Mammary epithelial cell (primary cell): ENCODE measurements at places on chromosomes 11 and 22. TPM values are rescaled to one million over a fixed set of nuclear protein-coding genes. Genes with fewer than 3 reads are reported as not detected.

Gene FXYD2
- total RNA-seq = not detected in 2 replicates

Gene OR8D1
- not detected in 2 replicates for total RNA-seq

Gene NDUFC2
- 108 TPM for total RNA-seq

Gene FGF19
- total RNA-seq = not detected

Gene CST6
- total RNA-seq = 21.5 TPM

Gene KIRREL3
- under 0.01 TPM for total RNA-seq

Gene CRYBB2
- total RNA-seq = not detected

Gene TBX10
- not detected in 2 replicates for total RNA-seq

Gene MYBPC3
- not detected for total RNA-seq

Gene NFAM1
- not detected in 2 replicates for total RNA-seq

Gene ABTB2
- 5.1 and 6.4 TPM in 2 replicates for total RNA-seq

Gene IL17REL
- total RNA-seq = not detected in 2 replicates

Gene MPZL2
- 48.6 and 92.3 TPM in 2 replicates for total RNA-seq

Gene KRTAP5-3
- total RNA-seq = not detected

Gene DNAJB7
- total RNA-seq = not detected in 2 replicates

Gene CHRM1
- total RNA-seq = not detected

Gene IFITM1
- total RNA-seq = 1.7 and 2.5 TPM in 2 replicates

Gene HPX
- 0.83 TPM for total RNA-seq

Gene TRIM49
- not detected in 2 replicates for total RNA-seq

Gene RAG1
- total RNA-seq = 1.0 TPM

Gene F2
- not detected in 2 replicates for total RNA-seq

Gene MUC5AC
- total RNA-seq = not detected

Gene RAG2
- not detected in 2 replicates for total RNA-seq

Gene SSRP1
- 53.0 TPM for total RNA-seq

Gene ARHGEF17
- total RNA-seq = 24.3 and 25.4 TPM in 2 replicates

Gene POU2AF2
- total RNA-seq = not detected in 2 replicates

Gene SPATA19
- not detected for total RNA-seq

Gene MS4A5
- total RNA-seq = not detected

Gene APOL6
- 5.8 and 10.6 TPM in 2 replicates for total RNA-seq

Gene ALX4
- total RNA-seq = under 0.01 TPM
